ENCODE measurements at places on chromosomes 5 and 9. TPM values are rescaled to one million over a fixed set of nuclear protein-coding genes. Genes with fewer than 3 reads are reported as not detected.

ANKRD34B gene
- not detected for total RNA-seq

PRDM9 gene
- total RNA-seq = not detected

AK6 gene
- total RNA-seq = 39.4 TPM

SPINK5 gene
- total RNA-seq = 0.47 TPM

GRCh38 chr5:168327019-168327421, 35.6 kb downstream of the WWC1 start:
- no peak for DNase-seq

- DNase-seq = peak; percentile 62
Observed at GRCh38 chr9:77977210-77977611, 54.4 kb downstream of the GNAQ start.

- DNase-seq = no peak
Observed at GRCh38 chr5:65103756-65104440, 335.2 kb downstream of the CWC27 start.

DNA sequence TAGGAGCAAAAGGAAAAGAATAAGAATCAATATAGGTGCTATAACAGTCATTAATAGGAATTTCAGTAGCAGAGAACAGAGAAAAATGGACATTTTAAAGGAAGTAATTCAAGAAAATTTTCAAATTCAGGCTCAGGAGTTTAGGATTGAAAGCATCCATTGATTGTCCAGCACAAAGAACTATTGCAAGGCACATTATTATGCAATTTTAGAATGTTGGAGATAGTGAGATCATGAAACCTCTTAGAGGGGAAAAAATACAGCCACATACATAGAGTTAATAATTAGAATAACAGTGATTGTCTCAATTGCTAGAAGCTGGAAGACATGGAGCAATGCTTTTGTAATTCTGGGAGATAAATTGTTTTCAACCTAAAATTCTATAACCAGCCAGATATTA, 31.5 kb downstream of the CNTLN start:
- no peak for DNase-seq

- peak; percentile 74 for DNase-seq
Observed at GRCh38 chr9:120877276-120878034, 467 bp upstream of the PHF19 start.

DNA sequence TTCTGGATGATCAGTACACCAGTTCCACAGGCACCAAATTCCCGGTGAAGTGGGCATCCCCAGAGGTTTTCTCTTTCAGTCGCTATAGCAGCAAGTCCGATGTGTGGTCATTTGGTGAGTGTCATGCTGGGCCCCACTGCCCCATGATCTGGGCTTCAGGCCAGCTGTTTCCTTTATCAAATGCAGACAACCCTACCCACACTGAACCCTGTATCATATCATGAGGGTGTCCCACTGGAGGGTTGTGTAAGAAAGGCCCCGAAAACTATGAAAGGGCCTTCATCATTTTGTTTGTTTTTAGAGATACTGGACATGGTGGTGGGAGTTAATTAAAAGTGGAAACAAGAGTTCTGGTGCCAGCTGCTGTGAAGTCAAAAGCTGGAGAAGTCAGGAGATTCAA, 20.0 kb upstream of the CYFIP2 start:
- no peak for DNase-seq

DNA sequence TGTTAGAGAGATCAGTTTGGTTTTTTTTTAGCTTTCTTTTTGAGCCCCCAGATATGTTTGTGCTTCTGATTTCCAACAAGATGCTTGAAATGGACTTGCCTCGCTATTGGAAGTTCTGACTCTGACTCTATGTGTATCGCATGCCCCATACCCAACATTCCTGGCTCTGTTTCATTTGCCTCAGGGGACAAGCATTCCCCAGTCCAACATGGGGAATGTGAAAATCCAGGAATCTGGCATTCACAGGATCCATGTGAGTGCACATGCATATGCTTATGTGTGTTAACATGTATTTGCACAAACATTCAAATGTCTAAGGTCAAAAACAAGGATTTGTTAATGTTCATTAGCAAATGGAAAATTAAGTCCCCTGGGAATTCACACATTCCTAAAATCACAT, 233.9 kb downstream of the TLR4 start:
- no peak for DNase-seq

GRCh38 chr5:90844931-90845330, 286.3 kb downstream of the ADGRV1 start:
- DNase-seq = no peak

DNA sequence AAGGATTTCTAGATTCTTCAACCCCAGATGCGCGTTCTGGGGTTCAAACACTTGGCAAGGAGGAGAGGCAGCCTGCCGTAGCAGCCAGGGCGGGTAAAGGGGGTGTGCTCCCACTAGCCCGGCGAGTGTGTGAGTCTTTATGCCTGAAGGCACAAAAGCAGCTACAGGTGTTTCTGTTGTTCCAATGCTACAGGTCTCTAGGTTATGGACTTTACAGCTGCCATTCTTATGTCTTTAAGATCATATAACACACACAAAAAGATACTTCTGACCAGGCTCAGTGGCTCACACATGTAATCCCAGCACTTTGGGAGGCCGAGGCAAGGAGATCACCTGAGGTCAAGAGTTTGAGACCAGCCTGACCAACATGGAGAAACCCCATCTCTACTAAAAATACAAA, 133.6 kb upstream of the RETREG1 start:
- DNase-seq = no peak

- DNase-seq = no peak
Observed at GRCh38 chr5:96809921-96810320, 2.2 kb upstream of the ERAP1 start.

DNA sequence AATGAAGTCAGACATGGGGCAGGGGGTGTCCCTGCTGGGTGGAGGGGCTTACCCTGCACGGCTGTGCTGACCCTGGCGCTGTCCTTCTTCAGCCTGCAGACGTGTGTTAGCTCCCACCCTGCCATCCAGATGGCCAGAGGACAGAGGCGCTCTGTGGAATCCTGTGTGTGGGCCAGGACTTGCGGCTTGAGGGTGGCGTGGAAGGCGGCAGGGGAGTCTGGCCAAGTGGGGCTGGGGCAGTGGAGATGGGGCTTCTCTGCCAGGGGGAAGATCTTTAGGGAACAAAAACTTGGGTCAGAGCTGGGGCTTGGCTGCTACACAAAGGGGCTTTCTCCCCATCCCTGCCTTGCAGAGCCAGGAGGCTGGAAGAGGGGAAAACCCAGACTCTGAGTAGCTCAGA, 46.5 kb upstream of the SYNPO start:
- DNase-seq = no peak

DNA sequence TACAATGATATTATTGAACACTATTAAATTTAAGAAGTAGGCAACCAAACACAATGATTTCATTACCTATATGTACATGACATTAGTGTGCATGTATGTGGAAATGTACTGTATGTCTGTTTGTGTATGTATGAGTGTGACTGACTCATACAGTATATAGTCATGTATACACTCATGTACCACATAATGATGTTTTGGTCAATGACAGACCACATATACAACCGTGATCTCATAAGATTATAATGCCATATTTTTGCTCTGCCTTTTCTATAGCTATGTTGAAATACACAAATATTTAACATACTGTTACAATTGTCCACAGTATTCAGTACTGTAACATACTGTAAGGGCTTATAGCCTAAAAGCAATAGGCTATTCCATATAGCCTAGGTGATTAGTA, 19.7 kb downstream of the SVEP1 start:
- DNase-seq = no peak

- no peak for DNase-seq
Observed at GRCh38 chr5:148899993-148900392, 73.6 kb downstream of the ADRB2 start.

DNA sequence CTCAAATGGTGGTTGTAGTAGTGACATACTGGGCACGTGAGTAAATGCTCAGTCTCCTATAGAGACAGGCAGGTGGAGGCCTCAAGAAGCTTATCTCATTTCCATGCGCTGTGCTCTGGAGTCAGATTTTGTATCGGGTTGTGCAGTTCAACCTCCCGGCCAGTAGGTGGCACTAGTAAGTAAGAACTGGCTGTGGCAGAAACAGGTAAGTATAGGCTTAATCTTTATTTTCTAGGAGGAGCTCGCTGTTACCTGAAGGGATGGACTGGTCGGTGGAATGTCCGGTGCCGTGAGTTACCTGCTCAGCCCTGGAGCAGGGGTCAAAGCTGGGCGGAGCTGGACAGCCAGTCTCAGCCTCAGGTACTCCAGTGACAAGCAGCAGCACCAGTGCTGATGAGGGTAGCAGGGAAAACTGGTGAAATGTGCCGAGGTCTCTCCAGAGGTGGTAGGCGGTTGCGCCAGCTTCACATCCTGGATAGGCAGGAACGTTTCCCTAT, 880.1 kb upstream of the SEMA6A start:
- peak; percentile 18 for DNase-seq

DNA sequence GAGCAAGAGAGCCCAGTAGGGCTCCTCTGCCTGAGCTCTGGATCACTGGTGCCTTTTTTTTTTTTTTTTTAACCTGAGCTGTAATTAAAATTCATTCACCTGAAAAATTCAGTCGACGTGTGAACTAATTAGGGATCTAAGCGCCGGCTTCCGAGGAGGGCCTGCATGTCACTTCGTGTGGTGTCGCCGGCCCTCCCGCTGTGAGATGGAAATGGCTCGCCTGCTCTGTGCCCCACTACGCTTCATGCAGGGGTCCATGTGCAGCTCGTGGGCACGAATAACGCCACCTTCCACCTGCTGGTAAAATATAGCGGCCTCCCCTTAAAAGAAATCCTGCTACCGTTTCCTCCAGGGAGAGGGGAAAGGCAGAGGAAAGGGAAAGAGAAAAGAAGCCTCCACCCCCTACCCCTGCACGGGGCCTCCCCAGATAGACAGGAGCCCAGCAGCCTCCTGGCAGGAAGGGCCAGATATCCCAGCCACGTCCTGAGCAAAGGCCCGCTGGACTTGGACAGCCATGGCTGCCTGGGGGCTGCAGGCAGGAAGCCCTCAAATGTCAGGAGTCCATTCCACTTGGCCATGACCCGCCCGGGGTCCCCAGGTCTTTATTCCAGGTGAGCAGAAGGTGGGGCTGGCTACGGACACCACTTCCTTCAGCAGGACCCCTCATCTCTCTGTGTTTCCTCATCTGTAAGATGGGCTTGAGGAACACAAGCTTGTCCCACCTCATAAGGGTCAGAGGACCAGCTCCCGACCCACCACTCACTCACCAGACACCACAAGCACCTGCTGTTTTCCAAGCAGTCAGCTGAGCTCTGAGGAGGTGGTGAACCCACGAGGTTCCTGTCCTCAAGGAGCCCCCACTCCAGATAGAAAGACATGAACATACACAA, 38.2 kb upstream of the ZNF354A start:
- DNase-seq = no peak

- peak; percentile 55 for DNase-seq
Observed at GRCh38 chr5:171599411-171599810, 180.0 kb downstream of the FGF18 start.

GRCh38 chr9:69213647-69214046, 39.6 kb downstream of the TJP2 start:
- DNase-seq = no peak

DNA sequence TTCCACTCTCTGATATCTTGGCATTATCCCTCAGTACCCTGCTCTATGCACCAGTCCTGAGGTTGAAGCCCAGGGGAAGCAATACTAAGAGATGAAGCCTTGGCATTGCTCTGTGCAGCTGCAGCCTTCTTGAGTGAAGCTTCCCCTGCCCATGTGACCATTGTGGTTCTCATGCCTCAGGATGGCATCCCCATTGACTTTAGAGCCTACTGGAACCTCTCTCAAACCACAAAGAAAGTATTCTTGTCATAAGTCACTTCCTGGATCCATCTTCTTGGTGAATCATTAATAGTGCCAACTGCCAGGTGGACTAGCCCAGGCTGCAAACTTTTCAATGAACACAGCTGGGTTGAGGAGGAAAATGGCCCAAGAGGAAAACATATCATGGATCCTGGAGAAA, 283.9 kb upstream of the RFX3 start:
- no peak for DNase-seq

GRCh38 chr9:138096519-138096845, 218.9 kb downstream of the CACNA1B start:
- no peak for DNase-seq

DNA sequence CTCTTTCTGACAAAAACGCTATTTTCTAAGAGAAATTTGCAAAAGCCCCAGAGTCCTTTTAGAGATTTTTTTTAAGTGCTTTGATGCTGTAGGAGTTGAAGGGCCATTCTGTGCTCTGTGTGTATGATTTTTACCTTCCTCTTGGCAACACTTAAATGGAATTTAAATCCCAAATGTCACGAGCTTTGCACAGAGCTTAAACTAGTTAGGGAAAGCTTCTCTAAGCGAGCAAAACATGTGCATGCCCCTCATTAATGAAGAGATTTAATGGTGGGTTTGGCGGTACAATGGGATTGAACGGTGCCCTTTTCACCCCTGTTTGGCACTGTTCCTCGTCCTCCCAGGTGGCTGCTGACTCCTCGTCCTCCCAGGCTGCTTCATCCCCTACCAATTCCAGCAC, 220.7 kb downstream of the DRD1 start:
- DNase-seq = no peak
